CD4-positive, alpha-beta T cell treated with Interferon gamma for 1 hour (primary cell): ENCODE measurements at places on chromosomes 4 and X.

DNA sequence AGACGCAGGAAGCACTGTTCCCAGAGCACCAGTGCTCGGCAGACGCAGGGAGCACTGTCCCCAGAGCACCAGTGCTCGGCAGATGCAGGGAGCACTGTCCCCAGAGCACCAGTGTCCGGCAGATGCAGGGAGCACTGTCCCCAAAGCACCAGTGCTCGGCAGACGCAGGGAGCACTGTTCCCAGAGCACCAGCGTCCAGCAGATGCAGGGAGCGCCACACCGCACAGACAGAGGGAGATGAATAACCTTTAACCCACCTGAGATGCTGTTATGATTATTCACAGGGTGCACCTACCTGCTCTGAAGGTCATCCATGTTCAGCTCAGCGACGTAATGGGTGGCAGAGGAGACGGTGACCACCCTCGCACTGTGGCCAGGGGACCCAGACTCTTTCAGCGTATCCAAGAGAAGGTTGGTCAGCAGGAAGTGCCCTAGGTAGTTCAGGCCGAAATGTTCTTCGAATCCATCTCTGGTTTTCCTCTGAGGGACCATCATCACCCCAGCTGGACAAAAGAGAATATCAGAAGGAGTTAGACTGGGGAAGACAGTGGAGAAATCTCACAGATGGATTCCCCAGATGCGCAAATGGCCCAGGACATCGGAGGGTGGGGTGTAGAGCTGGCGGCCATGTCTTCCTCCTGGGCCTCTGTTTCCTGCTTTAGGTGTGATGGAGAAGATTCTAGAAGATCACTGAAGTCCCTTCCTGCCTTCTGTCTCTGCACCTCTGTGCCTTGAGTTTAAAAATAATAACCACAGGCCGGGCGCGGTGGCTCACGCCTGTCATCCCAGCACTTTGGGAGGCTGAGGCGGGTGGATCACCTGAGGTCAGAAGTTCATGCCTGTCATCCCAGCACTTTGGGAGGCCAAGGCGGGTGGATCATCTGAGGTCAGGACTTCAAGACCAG lies 234.1 kb downstream of the DHRSX start:
- no peak for DNase-seq

DNA sequence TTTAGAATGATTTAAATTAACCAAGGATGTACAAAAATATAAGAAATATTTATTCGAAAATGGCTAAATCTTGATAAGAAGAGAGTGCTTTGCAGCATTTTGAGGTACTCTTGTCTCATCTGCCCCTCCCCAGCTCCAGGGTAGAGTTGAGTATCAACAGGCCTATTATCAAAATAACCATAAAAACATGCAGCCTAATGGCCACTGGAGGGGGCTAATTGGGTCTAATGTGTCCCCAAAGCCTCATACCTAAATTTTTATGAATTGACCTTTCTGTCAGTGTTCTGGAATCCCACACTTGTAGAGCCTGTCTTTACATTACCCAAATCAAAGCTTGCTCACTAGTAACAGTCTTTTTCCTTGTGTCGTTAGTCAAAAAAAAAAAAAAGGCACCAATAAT lies 544.9 kb upstream of the CPXCR1 start:
- no peak for DNase-seq

GRCh38 chrX:17368002-17368401 lies 7.0 kb upstream of the NHS start:
- no peak for DNase-seq

GRCh38 chr4:69239557-69240168 lies 25.1 kb upstream of the UGT2B11 start:
- no peak for DNase-seq
